ENCODE measurements at places on chromosomes 4 and X.

DNA sequence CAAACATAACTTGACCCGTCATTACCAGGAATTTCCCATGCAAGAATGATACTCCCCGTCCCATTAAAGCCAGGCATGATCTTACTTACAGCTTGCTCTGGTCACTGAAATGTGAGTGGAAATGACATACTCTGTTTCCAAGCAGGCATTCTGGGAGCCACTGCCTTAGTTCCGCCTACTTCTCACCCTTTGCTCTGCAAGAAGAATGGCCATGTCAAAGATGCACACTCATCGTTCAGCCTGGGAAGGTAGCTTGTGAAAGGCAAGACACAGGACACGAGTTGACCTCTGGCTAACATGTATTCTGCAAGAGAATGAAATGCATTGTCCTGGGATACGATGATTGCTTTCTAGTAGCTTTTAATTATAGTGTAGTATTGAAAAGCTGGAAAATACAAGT lies 1144.4 kb downstream of the NLGN4X start:
- no peak overlapping the region for H3K4me3 ChIP-seq
- H3K4me1 ChIP-seq: no peaks in the 10 kb centered on the region
- no peak for DNase-seq
- H3K27ac ChIP-seq: no peak overlapping the region
- H3K36me3 ChIP-seq: no peaks in the 10 kb centered on the region

- DNase-seq: no peak
- H3K27me3 ChIP-seq: peaks cover 10% of the 10 kb centered on the region
- H3K27ac ChIP-seq: no peak overlapping the region
- H3K4me1 ChIP-seq: peaks cover 41% of the 10 kb centered on the region
- no peak overlapping the region for H3K4me3 ChIP-seq
- peaks cover 11% of the 10 kb centered on the region for H3K36me3 ChIP-seq
These were observed 33.9 kb downstream of the NBDY start for GRCh38 chrX:56762707-56763555.

- no peak overlapping the region for H3K4me3 ChIP-seq
- H3K27ac ChIP-seq: no peak overlapping the region
- no peaks in the 10 kb centered on the region for H3K27me3 ChIP-seq
- H3K36me3 ChIP-seq: no peaks in the 10 kb centered on the region
- H3K4me1 ChIP-seq: peaks cover 7% of the 10 kb centered on the region
These were observed 230.6 kb downstream of the NSUN7 start for GRCh38 chr4:40980318-40980883.

DNA sequence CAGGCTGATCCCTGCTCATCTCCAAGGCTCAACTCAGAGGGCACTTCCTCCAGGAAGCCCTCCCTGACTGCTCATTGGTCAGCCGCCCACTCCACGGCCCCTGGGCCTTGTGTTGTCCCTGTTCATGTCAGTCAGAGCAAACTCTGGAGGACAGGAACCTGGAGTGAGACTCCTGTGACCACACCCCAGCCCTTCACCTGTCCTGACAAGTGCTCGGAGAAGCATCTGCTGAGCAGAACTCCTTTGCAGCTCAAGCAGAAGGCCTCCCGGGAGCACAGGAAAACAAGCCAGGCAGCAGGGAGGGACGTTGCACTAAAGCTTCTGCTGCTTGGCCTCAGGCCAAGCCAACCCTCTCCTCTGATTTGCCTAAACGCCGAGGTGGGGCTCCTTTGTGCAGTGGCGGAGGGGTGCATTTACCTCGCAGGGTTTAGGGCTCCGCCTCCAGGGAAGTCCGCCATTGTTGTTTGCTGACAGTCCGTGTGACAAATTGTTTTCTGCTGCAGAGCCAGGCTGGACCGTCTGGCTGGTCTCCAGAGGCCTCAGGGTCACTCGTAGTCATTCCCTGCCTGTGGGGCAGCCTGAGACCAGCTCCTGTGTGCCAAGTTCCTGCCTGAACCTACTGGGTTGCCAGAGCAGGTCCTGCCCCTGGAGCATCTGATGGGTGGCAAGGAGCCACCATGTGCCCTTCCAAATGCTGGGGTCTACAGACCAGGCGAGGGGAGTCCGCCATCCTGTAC lies 61.8 kb downstream of the C4orf50 start:
- no peak overlapping the region for H3K4me3 ChIP-seq
- DNase-seq: no peak
- no peak overlapping the region for H3K27ac ChIP-seq
- peaks cover 45% of the 10 kb centered on the region for H3K4me1 ChIP-seq
- no peaks in the 10 kb centered on the region for H3K36me3 ChIP-seq

DNA sequence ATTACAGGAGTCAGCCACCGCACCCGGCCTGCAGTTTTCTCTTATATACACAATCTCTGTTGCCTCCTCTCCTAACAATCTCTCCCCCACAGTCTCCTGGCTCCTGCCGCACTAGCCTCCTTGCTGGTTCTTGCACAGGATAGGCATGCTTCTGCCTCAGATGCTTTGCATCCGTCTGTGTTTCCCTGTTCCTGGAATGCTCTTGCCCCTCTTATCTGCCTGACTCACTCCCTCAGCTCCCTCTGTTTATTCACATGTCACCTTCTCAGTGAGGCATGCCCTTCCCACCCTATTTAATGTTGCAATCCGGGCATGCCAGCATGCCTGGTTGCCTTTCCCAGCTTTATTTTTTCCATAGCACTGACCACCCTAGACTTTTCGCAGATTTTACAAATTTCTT lies 161.9 kb downstream of the PHF8 start:
- no peak overlapping the region for H3K27ac ChIP-seq
- H3K4me1 ChIP-seq: no peaks in the 10 kb centered on the region
- no peak overlapping the region for H3K4me3 ChIP-seq

DNA sequence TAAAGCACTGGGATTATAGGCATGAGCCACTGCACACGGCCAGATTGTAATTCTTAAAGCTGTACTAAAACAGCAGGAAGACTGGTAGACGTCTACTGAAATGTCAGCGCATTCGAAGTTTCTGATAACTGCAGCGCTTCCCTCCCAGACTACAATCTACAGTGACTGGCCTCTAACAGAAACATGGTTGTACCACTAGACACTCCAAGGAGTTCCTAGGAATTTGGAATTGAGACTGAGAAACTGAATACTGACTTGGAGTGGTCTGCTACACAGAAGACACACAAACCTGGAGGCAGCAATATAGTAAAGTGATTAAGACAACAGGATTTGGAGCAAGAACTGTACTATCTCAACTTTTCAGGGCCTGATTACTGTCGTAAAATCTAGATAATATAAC lies 937 bp downstream of the HELQ start:
- peak overlapping the region; percentile 97 for H3K27ac ChIP-seq
- no peak for DNase-seq
- peaks cover 7% of the 10 kb centered on the region for H3K4me1 ChIP-seq
- H3K4me3 ChIP-seq: peak overlapping the region; percentile 98

- H3K4me1 ChIP-seq: no peaks in the 10 kb centered on the region
- H3K27me3 ChIP-seq: no peaks in the 10 kb centered on the region
- no peak overlapping the region for H3K27ac ChIP-seq
These were observed 174.4 kb downstream of the TSPAN5 start for GRCh38 chr4:98484031-98484430.

DNA sequence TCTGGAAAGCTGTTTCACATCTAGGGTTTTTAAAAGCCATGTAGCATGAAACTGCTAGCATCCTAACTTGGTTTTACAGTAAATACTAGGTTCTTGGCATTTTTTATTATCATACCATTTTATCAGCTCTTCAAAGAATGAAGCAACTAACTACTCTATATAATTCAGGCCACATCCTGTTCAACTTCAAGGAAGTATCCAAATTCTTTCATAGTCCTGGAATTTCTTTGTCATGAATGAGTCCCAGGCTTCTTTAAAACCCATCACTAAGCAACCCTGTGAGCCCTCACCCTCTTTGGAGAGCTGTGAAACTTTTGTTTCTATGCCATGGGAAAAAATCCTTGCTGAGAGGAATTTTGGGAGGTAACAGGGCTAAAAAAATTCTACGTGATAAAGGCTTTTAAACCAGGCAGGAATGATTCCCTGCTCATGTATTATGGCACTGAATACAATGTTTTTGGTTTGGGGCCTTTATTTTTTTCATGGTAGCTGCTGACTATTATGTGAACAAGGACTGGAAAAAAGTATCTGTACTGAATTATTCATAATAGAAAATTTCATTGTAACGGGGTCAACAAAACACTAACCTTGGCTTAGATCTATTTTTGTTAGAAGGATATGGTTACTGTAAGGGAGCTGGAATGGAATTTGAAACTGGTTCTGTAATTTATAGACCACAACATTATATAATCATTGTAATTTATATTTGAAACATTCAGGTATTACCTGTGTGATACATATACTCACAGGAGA lies 164.9 kb downstream of the DCTD start:
- peaks cover 6% of the 10 kb centered on the region for H3K36me3 ChIP-seq
- H3K27ac ChIP-seq: no peak overlapping the region

DNA sequence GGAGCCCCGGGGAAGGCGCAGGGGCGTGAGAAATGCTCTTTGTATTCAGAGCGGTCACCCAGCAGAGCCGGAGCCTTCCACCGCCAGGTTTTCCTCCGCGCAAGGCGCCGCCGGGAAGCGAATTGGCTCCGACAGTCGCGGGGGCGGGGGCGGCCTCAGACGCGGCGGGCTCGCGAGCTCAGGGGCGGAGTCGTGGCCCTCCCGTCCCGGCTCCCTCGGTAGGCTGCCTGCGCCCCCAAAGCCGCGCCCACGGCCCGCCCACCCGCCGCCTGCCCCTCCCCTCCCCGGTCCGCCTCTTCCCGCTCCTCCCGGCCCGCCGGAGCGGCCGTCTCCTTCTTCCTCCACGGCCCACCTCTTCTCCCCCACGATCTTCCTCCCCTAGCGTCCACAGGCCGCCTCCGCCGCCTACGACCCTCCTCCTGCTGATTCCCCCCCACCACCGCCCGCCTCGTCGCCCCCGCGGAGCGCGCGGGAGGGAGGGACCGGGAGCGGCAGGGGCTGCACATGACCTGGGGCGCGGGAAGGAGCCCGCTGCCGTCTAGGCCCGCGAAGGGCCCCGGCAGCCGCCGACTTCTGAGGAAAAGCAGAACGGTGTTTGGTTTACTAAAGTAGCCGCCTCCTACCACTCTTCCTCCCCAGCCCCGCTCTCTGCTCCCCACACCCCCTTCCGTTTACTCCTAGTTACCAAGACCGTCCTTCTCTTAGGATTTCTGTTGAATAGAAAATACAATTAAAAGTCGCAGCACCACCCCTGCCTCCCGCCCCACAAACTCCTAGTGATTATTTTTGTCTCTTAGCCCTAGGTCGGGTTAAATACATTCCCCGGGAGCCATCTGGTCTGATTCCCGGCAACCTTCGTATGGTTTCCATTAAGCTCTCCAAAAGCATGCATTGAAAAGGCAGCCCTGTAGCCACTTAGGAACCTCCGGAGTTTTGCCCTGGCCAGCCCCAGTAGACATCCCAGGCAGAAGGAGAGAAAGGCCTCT lies 53.2 kb downstream of the C4orf51 start:
- H3K4me3 ChIP-seq: peak overlapping the region; percentile 66
- no peaks in the 10 kb centered on the region for H3K36me3 ChIP-seq
- H3K4me1 ChIP-seq: peaks cover 17% of the 10 kb centered on the region

- DNase-seq: no peak
- H3K4me1 ChIP-seq: no peaks in the 10 kb centered on the region
- no peak overlapping the region for H3K4me3 ChIP-seq
- H3K36me3 ChIP-seq: no peaks in the 10 kb centered on the region
- no peaks in the 10 kb centered on the region for H3K27me3 ChIP-seq
These were observed 2.8 kb upstream of the TLR8 start for GRCh38 chrX:12903646-12904045.

GRCh38 chr4:57774681-57775080 lies 664.5 kb upstream of the IGFBP7 start:
- H3K27ac ChIP-seq: no peak overlapping the region
- H3K36me3 ChIP-seq: no peaks in the 10 kb centered on the region
- no peak for DNase-seq
- no peaks in the 10 kb centered on the region for H3K4me1 ChIP-seq

DNA sequence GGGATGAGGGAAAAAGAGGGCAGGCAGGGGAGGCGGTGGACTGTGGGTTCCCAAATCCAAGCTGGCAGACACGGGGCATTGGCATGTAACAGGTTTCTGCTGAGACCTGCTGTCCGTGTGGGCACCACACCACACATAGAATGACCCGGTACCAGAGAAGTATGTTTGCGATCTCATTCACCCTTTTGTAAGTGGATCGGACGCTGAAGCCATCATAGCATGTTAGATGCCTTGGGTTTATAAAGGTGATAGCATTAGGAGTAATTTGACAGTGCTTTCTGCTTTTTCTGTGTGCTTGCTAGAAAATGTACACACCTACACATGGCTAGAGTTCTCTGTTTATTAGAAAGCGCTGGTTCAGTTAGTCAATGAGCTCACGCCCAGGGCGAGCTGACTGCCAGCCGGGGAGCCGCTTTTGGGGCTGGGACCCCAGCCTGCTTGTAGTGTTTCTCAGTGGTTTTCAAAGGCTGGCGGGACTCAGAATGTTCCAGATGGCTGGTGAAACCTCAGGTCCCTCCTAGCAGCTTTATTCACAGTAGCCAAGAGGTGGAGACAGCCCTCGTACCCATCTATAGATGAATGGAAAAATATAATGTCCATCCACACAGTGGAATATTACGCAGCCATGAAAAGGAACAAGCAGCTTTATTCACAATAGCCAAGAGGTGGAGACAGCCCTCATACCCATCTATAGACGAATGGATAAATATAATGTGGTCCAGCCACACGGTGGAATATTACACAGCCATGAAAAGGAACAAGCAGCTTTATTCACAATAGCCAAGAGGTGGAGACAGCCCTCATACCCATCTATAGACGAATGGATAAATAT lies 579 bp downstream of the IL3RA start:
- H3K27ac ChIP-seq: no peak overlapping the region
- no peak for DNase-seq
- peaks cover 20% of the 10 kb centered on the region for H3K36me3 ChIP-seq
- no peaks in the 10 kb centered on the region for H3K4me1 ChIP-seq
- H3K27me3 ChIP-seq: no peaks in the 10 kb centered on the region

- H3K4me3 ChIP-seq: no peak overlapping the region
- H3K27ac ChIP-seq: no peak overlapping the region
- H3K27me3 ChIP-seq: no peaks in the 10 kb centered on the region
- DNase-seq: no peak
These were observed 6.3 kb upstream of the TBC1D25 start for GRCh38 chrX:48533165-48533564.

DNA sequence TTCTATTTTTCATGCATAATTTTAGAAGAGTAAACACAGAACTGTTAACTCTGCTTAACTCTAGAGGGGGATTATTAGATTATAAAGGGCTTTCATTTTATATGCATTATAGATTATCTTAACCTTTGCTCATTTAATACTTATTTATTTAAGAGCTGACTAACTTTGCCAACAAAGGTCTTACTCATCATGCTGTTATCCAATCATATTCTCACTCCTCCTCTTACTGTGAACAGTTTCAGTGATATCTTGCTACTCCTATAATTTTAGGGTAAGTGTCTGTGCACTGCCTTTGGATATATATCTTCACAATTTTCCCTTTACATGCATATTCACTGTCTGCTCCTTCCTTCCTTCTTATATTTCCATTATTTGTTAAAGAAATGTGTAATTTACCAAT lies 1814.9 kb downstream of the STIM2 start:
- no peaks in the 10 kb centered on the region for H3K36me3 ChIP-seq
- no peak overlapping the region for H3K27ac ChIP-seq
- DNase-seq: no peak
- no peaks in the 10 kb centered on the region for H3K4me1 ChIP-seq

DNA sequence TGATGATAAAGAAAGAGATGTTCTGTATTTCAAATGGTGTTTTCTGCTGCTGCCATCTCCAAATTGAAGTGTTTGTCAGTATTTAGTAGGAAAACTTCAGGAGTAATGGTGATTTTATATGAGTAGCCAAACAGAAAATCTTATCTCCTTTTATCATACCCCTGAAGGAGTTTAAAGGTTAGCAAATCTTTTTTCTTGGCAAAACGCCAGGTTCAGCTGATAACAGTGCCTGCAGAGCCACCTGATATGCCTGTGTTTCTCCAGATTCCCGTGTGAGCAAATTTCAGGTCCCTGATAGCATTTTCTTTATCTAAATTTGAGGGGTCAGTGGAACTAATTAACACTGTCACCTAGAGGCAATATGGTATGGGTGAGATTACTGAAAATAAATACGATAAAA lies 65.8 kb upstream of the ETNPPL start:
- no peaks in the 10 kb centered on the region for H3K4me1 ChIP-seq
- no peak overlapping the region for H3K4me3 ChIP-seq
- no peak overlapping the region for H3K27ac ChIP-seq

All from spinal cord (tissue), 10 donors.